NCI-H510A (cell line): ENCODE measurements at places on chromosomes 1 and 21.

DNA sequence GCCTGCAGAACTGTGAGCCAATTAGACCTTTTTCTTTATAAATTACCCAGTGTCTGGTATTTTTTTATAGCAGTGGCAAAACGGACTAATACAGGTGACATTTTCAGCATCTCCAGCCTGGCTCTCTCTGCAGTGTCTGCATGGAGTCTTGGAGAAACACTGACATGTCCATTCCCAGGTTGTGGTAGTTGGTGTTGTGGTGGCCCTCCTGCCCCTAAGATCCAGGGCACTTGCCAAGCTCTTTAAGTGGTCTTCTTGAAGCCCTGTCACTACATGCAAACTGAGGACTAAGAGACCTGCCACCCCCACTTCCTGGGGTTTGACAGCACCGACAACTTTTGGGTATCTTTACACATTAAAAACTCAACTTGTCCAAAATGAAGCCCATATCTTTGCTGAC lies 419.4 kb downstream of the NPHP4 start:
- DNase-seq = no peak

GRCh38 chr1:2585318-2586092 lies 1.1 kb upstream of the PRXL2B start:
- DNase-seq = peak; percentile 42

DNA sequence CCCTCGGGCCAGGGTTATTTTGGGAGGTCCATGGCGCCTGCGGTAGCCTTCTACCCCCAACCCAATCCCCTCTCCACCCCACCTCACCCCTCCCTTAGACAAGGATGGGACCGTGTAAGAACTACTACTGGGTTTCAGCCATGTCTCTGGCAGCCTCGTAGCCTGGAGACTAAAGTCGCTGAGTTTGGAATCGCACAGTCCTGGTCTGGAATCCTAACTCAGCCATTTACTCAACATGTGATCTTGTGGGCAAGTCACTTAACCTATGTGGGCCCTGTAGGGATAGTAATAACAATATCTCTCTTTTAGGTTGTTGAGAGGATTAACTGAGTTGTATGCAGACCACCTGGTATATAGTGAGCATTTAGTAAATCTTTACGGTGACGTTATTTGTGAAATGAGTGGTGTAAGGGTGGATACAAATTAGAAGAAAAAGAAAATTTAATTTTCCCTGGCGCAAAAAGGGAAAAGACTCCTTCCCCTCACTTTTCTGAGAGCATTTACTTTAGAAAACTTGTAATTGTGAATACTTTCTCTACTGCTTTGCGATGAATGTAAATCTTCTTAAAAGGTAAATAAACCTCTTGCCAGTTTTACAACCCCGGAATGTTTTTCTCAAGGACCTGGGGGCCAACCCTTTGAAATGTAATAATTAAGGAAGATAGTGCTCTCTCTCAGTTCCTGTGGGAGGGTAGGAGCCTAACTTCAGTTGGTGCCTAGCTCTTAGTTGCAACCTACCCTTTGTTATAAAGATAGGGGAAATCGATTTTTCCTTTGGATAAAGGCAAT lies 615 bp upstream of the MRPS15 start:
- DNase-seq = peak; percentile 87

- DNase-seq = no peak
Measured at GRCh38 chr21:33101300-33101911, 31.5 kb downstream of the OLIG1 start.

GRCh38 chr1:69913977-69914376 lies 291.4 kb downstream of the LRRC40 start:
- no peak for DNase-seq

DNA sequence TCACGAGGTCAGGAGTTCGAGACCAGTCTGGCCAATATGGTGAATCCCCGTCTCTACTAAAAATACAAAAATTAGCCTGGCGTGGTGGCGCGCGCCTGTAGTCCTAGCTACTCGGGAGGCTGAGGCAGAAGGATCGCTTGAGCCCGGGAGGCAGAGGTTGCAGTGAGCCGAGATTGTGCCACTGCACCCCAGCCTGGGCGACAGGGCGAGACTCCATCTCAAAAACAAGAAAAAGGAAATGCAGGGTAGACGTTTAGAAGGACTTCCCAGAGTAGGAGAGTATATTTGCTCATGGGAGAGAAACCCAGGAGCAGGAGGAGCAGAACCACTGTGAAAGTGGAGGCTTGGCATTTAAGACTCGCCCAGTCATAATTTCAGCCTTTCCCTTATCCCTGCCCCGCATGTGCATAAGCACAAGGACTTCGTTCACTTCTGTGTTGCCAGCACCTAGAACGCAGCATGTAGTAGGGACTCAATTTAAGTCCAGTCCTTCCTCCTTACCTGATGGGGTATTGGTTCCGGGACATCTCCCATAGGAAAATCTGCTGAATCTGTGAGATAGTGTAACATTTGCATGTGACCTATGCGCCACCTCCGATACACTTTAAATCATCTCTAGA lies 5.2 kb upstream of the MEF2D start:
- no peak for DNase-seq

- DNase-seq = no peak
Measured at GRCh38 chr1:166488327-166488726, 321.5 kb upstream of the FAM78B start.

- no peak for DNase-seq
Measured at GRCh38 chr1:19385869-19386591, 73.9 kb downstream of the SLC66A1 start.

DNA sequence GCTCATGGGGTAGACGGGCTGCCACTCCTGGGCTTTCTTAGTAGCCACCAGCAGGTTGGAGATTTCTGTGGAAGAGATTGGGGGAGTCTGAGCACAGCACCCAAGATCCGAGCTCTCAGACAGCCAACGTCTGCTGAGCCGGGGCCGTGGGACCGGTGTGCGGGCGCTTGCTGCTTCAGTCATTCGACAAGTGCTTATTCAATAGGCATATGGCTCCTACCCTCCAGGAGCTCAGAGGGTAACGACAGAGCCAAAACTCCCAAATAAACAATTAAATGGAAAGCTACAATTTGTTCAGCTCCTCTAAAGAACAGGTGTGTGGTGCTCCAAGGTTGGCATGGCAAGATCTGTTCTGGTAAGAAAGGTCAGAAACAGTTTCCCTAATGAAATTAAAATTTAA lies 106.0 kb downstream of the RAVER2 start:
- no peak for DNase-seq

DNA sequence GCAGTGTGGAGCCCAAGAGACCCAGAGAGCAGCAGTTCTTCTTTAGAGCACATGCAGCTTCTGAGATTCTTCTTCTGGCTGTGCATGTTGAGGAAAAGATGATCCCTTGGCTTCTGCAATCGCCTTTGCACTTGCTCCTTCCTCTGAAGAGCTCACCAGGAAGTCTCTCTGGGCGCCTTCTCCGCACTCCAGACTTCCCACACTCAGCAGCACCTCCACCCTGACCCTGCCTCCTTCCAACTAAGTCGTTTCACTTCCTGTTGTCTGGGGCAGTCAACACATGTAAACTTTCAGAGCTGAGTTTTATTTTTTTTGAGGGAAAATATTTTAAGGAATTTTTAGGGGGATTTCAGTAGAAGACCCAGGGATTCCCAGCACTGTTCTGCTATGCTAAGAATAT lies 73.4 kb upstream of the F3 start:
- DNase-seq = no peak

DNA sequence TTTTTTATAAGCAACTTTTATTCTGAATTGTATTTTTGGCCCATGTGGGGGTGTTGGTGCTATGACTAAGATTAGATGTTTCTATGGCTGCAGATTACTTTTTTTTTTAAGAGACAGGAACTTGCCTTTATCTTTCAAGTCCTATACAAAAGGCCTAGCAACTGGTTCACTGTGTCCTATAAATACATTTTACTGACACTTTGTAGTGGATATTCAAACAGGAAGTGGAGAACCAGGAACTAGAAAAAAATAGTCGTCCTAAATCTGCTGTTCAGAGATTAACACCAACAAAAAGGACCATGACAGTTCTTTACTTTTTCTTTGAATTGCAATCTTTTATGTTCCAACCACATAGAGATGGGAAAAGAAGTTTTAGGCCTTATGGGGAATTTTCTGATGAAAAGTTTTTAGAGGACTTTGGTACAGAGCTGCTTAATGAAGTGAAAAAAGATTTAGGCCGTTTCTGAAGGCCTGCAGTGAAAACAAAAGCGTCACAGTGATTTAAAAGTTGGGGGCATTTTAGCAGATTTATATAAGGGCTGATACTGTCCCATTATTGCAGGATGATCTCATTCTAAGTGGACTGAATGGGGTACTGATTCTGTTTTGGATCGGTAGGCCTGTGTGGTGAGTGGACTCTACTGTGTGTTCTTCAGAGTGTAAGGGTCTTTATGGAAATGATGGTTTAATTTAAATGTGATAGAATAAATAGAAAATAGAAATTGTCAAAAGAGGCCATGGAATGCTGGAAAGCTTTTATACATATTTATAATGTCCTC lies 136.4 kb upstream of the DEPDC1 start:
- no peak for DNase-seq

- DNase-seq = no peak
Measured at GRCh38 chr21:29196670-29197191, 66.3 kb downstream of the MAP3K7CL start.

GRCh38 chr1:27166929-27167328 lies 12.0 kb upstream of the SLC9A1 start:
- no peak for DNase-seq

DNA sequence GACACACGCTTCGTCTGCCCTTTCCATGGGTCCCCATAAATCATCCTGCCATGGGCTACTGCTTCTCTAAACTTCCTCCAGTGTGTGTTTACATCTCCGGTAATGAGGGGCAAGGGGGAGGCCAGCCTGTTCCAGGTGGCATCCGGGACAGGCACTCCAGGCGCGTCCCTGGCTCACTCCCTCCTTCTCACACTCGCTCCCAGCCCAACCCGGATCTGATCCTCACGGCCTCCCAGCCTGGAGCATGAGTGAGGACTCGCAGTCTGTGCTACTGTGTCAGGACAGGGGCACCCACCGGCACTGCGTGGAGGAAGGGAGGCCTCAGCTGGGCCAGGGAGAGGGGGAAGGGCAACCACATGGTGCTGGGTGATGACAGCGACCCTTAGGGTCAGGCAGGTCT lies 225.4 kb downstream of the TRABD2B start:
- no peak for DNase-seq

- no peak for DNase-seq
Measured at GRCh38 chr21:31710586-31710985, 21.3 kb downstream of the SCAF4 start.

GRCh38 chr1:1351511-1352427 lies 2.6 kb upstream of the DVL1 start:
- DNase-seq = no peak

GRCh38 chr1:35178874-35179380 lies 14.0 kb downstream of the SFPQ start:
- no peak for DNase-seq

GRCh38 chr1:202665417-202665816 lies 44.8 kb downstream of the SYT2 start:
- DNase-seq = no peak

- no peak for DNase-seq
Measured at GRCh38 chr1:21705303-21705980, 36.3 kb upstream of the RAP1GAP start.

DNA sequence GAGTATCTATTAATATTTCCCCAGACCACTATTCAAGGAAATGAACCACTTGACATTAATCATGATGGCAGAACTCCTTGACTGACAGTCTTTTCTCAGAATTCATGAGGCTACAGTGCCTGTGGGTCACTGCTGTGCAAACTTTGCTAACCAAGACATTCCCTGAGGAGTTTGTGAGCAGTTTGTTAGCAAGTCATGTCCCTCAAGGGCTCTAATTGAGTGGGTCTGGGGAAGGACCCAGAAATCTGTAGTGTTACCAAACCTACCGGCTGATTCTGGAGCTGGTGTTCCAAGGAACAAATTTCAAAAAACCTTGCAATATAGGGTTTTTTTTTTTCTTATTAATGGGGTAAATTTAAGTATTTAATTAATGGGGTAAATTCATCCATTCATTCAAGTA lies 103.2 kb upstream of the VANGL1 start:
- no peak for DNase-seq

DNA sequence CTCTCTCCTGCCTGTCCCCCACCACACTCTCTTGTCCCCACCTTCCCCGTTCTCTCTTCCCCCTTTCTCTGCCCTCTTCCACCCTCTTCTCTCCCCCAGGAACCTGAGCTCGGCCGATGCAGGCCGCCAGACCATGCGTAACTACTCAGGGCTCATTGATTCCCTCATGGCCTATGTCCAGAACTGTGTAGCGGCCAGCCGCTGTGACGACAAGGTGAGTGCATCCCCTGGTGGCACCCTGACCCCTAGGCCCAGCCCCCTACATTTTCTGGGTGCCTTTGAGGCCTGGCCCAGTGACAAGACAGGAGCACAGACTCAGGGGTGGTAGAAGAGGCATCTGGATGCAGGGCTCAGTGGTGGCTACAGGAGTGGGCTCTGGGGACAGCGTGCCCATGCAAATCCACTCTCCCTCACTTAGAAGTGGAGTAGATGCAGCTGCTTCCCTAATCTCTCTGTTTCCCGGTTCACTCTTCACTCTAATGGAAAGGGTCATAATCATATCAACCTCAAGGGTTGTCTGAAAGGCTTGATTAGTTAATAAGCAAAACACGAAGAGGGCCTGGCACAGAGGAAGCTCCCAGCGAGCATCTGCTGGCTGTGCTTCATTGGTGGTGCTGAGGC lies 37.0 kb downstream of the PKP1 start:
- no peak for DNase-seq

DNA sequence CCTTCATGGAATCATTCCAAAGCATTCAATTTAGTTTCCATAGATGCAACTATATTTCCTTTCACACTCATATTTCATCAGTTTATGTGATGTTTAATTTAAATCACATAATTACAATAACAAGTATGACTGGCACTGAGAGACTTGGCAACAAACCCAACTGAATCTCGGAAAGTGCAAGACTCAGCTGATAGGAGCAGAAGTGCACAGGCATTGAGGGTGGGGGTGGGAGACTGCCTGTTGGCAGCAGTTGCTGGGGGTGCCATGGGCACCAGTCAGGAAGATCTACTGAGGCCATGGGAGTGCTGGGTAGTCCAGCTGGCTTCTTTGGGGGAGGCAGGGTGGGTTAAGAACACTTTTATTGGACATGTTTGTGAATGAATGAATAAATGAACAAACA lies 10.4 kb upstream of the HMGB4 start:
- DNase-seq = no peak

GRCh38 chr1:245432228-245432875 lies 277.6 kb downstream of the KIF26B start:
- no peak for DNase-seq

GRCh38 chr1:166036092-166036491 lies 130.7 kb downstream of the FAM78B start:
- no peak for DNase-seq

GRCh38 chr1:109669246-109669948 lies 1.5 kb downstream of the GSTM2 start:
- no peak for DNase-seq

- DNase-seq = no peak
Measured at GRCh38 chr1:221276896-221277409, 397.7 kb downstream of the HLX start.

DNA sequence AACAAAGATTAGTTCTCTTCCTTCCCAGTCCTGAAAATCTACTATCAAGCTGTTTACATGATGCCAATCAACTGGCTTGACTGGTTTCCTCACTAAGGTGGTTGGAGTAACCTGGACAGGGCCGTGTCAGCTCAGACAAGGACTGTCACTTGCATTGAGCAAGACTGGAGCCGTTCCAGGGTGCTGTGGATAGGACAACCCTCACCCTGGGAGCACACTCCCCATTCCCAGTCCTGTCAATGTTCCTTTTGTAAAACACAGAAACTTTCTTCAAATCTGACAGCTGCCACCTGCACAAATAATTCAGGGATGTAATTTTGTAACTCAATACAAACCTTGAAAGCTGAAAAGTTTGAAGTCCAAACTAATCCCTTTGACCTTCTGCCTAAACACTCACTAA lies 31.4 kb downstream of the PLPP3 start:
- no peak for DNase-seq

GRCh38 chr1:155178441-155179111 lies 4.9 kb downstream of the TRIM46 start:
- DNase-seq = no peak
